ENCODE measurements at places on chromosomes 7 and 10.

GRCh38 chr7:120996333-120996987 lies 7.9 kb downstream of the CPED1 start:
- no peak for DNase-seq

DNA sequence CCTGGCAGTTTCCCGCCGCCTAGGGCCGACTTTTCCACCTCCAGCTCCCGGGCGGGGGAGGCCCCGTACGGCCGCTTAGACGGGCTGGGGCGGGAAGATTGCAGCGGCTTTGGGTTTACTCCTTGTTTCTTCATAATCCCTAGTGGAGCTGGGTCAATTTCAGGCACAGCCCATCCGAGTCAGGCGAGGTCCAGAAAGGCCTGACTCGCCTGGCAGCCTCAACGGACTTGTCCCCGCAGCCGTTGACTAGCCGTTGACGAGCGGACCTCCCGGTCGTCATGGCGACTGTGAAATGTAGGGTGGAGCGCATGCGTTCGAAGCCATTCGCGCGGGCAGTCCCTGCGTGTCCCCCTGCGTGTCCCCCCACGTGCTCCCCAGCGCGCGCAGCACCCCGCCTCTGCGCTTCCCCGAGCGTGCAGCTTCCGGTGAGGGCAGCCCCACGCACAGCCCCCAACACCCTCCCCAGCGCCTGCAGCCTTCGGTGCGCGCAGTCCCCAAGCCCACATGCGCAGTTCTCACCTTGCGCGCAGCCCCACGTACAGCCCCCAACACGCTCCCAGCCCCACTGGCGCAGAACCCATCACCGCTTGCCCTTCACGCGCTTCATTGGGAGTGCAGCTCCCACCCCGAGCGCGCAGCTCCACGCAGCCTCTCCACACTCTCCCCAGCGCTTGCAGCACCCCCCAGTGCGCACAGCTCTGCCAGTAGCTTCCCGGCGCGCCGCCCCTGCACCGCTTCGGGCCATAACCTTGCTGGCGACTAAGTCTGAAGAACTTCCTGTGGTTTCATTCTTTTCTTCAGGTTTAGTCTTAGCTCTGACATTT lies 67.8 kb downstream of the TBX20 start:
- no peak for DNase-seq

DNA sequence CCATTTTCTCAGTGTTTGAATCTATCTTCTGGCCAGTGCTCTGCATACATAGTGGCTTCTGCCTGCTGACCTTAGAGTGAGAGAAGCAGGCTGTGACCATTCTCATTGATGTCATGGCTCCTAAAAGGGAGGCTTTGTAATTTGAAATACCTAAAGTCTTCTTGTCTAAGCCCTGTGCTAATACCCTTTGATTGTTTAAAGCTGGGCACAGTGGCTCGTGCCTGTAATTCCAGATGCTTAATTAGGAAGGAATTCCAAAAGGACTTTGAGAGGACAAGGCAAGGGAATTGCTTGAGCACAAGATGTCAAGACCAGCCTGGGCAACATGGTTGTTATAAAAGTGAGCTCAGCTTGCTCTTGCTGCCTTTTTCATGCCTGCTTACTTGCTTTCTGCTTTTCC lies 81.7 kb downstream of the APBB1IP start:
- no peak for DNase-seq

DNA sequence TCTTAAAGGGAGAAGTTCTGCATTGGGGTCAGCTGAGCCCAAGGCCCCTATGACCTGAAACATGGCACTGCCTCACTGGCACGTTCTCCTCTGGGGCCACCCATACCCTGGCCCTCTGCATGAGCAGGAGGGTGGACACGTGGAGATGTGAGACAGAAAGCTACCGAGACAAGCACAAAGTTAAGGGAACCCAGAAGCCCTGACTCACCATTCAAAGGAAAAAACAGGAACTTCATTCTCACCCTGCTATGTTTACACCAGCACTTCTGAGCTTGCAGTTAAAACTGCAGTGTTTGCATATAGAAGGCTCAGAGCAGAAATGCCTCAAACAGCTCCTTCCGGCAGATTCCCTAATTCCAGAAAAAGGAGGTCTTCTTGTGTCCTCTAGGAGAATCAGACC lies 41.7 kb downstream of the DENND11 start:
- DNase-seq, result no peak

GRCh38 chr10:65798133-65798532 lies 1127.7 kb upstream of the LRRTM3 start:
- DNase-seq, result no peak

Data from activated T-helper 1 cell treated with Interleukin-2 at 50 U/mL for 16 hours (primary cell).